Non-pigmented ciliary epithelial cell (primary cell): ENCODE measurements at places on chromosomes 16 and 17.

DNA sequence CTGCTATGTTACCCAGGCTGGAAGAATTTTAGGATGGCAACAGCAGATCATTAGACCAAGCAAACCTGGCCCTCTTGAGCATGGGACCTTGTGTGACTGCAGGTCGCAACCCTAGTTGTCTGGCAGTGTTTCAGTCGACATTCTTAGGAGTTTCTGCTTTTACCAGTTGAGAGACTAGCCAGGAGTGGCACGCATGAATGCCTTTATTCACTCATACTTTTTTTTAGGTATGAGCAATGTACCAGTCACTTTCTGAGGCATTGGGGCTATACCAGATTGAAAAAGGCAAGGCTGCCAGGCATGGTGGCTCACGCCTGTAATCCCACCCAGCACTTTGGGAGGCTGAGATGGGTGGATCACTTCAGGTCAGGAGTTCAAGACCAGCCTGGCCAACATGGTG, 28.2 kb upstream of the HAS3 start:
- no peak for DNase-seq

DNA sequence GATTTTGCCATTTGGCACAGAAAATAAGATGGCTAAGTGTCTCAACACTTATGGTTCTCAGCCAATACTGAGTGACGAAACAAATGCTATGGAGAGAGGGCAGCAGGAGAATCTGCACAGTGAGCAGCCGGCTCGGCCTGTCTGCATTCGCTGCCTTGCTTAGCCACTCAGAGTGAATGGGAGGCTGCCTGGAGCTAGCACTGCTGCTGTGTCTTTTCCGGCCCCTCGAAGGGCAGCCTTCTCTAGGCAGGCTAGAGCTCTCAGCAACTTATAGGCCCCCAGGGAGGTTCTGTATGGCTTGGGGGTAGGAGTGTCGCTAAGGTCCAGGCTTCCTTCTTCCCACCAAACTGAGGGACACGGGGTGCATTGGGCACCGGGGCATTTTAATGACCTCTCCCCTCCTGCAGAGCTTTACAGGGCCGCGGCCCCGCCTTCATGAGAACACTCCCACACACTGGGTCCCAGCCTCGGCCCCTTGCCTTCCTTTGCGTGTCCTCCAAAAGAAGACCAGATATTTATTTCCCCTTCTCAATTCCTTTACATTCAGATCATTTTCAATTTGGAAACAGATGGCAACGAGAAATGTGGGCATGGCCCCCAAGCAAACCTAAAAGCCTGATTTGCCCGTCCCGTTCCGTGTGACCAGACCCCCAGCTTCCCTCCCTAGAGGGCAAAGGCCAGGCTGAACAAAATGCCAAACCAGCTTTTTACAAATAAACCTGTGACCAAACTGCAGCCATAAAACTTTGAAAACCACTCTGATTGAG, 670.9 kb downstream of the TOX3 start:
- DNase-seq, result no peak

DNA sequence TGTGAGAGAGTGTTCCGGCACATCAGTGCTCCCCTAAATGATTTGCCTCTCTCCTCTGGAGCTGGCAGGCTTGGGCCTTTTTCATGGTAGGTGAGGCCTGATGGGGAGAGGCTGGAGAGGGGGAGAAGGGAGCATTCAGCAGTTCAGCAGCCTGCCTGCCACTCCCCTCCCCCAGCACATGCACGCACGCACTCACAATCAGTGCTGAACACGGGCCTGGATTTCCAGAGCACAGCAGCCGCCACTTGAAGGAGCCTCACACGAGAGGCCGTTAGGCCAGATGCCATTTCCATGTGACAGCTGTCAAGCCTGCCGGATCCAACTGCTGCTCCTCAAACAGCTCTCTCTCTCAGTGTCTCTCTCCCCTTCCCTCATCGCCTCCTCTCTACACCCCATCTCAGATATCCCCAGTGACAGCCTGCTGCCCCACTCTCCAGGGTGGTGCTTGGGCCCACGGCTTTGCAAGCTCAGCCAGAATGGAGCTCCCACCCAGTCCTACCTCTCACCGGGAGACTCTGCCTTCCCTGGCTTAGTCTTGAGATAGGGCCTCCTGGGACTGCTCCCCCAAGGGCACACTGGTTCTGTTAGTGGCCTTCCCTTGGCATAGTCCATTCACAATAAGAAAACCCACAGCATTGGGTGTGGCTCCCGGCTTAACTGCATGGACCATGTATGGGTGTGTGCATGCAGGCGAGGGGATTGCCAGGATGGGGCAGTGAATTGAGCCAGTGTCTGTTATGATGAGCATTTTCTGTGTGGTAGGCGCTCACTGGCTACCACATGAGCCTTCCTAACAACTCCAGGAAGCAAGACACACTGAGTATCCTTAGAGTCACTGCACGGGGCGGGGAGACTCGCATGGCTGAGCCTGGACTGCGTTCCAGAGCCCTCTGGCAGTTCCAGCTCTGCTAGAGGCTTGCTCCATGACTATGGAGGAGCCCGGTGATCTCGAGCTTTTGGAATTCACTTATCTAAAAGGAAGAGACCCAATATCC, 226.2 kb downstream of the CCDC182 start:
- no peak for DNase-seq

DNA sequence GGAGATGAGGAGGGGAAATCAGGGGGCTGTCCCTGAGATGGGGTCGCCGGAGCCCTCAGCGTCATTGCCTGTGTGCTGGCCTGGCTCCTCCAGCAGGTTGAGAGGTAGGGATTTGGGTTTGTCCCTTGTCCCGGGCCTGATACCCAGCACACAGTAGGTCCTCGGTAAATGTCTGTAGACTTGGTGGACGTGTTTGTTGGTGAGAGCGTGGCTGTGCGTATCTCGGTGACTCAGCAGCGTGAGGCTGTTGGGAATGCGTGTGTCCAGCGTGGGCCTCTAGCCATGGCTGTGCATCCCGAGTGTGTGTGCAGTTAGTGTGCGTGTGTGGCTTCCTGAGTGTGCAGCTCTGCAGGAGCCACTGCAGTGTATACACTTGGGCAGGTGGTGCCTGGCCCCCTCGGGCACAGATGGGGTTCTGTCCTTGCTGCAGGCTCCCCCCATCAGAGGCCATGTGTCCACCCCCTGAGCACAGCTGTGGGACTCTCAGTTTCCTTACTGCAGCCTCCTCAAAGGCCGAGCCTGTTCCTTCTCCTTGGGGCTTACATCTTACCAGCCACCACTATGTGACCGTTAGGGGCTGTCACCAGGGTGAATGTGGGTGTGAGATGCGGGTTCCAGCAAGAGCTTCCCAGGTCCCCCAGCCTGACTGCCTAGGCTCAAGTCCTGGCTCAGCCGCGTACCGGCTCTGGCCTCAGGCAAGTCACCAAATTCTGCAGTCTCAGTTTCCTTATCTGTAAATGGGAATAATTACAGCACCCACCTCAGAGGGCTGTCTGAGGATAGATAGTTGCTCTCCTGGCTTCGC, 5.7 kb downstream of the NECAB2 start:
- no peak for DNase-seq

DNA sequence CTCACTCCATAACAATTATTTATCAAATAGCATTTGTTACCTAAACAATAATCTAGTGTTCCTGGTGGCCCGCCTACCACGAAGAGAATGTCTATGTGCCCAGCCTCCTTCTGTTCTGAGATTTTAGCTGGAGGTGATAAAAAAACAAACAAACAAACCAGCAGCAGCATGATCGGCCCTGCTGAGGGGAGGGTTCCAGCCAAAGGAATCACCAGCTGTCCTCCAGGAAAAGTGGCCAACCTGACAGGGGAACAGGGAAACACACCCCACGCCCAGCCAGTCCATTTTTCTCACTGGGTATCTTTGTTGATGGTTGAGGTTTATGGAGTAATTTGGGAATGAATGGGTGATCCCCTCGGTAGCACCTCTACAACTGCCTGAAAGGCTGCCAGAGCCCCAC, 203.0 kb upstream of the DYNLRB2 start:
- DNase-seq, result no peak

- DNase-seq, result no peak
These were observed 11.2 kb downstream of the CD300LB start for GRCh38 chr17:74520016-74520434.

DNA sequence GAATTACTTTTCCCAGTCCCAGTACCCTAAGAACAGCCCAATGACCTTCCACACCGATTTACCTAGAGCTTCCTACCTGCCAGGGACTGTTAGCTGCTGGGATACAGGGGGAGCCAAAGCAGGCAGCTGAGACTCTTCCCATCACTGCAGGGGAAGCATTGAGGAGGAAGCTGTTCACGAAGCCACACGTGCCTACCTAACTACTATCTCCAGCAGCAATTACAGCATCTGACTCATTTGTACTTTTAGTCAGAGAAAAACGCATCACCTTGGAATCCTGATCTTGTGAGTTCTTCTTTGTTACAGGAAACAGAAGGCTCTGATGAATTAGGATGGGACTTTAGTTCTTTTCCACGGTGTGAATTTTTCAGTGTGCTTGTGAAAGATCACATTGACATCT, 113.7 kb upstream of the DHX40 start:
- no peak for DNase-seq

DNA sequence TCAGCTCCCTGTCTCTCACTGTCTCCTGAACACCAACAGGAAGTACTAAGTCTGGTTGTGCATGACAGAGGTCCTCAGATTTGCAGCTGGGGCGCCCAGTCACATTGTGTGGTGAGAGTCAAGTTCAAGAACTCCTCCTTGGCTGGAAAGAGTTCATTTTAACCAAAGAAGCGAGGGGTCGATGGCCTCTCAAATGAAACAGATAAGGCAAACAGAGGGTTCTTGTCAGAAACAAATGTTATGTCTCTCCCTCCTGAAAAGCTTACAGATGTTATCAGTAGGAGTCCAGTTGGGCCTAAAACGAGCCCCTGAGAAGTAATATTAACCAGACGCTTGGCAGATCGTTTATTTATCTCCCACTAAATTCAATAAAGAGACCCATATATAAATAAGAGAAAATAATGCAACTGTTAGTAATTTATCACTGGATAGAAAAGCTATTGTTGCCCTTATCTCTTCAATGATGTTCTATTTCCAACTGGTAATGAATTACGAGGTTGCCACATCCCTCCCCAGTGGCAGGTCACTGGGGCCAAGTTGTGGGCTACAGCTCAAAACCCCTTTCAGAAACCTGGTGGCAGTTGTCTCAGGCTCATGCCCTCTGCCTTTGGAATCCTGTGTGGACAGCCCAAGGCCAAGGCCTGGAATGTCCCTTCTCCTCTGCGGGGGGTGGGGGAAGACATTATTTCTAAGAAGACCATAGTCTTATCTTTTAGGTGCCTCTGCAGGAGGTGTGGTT, 307.5 kb upstream of the DYNLRB2 start:
- DNase-seq, result no peak

DNA sequence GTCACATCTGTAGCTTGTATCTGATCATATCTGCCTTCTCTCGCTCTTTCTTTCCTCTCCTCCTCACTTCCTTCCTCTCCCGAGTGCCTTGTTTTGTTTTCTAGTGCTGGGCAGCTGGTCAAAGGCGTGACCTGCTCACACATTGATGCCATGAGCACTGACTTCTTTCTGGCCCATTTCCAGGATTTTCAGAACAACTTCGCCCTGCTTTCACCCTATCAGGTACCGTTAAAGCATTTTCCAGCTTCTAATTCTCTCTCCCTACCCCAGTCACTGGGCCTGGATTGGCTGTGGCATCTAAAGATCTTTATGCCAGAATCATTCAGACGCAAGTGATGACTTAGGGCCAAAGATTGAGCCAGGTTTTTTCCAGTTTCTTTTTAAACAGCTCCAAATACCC, 55.5 kb downstream of the OTOA start:
- no peak for DNase-seq

DNA sequence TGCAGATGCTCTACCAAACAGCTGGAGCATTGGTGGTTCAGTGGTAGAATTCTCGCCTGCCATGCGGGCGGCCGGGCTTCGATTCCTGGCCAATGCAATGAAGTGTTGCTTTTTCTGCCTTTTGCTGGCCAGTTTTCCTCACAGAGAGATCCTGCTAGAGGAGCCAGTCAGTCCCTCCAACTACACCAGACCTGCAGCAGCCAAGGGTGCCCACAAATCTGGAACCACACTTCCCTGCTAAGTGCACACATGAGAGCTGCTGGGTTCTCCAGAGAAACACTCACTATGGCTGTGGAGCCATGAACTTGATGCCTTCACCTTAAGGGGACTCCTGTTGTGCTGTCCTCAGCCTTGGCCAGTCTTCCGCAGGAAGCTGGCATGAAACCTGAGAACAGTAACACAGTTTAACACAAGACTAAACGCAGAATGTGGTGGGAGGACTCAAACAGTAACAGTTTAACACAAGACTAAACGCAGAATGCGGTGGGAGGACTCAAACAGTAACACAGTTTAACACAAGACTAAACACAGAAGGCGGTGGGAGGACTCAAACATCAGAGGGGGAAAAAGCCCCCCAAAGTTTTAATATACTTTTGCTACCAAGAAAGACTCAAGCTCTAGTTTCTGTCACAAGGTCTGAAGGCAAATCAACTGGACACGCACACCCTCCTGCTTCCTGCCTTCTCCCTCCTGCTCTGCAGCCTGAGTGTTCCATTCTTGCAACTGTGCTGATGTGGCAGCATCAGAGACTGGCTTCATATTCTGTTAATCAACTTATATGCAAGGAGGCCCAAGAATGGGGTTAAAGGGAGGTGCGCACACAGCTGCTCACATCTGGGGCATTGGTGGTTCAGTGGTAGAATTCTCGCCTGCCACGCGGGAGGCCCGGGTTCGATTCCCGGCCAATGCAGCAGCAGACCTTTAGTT, 12.0 kb downstream of the VAC14 start:
- peak; percentile 53 for DNase-seq

- no peak for DNase-seq
These were observed 3.6 kb downstream of the MMP28 start for GRCh38 chr17:35791681-35792350.

- DNase-seq, result no peak
These were observed 168.6 kb downstream of the MAF start for GRCh38 chr16:79431923-79432322.

DNA sequence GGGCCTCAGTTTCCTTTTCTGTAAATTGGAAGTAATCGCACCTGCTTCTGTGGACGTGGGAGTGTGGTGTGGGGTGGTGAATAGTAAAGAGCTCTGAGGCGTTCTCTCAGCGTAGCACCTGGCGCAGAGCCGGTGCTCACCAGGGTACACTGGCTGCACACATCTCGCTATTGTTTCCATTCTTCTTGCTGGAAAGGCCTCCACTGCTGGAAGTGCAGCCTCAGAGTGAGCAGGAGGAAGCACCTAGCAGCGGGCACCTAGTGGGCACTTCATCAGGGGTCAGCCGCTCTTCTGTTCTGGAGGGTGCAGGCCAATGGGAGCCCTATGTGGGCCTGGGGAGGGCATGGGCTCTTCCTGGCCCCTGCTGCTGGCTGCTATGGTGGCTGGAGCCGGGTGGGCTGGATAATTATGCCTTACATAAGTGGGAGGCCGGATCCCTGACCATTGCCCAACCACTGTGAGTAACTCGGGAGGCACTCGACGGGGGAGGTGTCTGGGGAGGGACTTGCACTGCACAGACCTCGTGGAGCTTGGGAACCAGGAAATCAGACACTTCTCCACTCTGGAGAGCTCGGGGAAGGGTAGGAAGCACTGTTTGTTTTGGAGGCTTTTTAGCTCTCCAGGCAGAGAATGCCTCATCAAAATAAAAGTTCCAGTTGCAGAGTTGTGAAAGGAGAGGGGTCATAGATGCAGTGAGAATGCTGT, 1.7 kb downstream of the MAP2K3 start:
- peak; percentile 96 for DNase-seq
